Chondrocyte (in vitro differentiated cells): ENCODE measurements at places on chromosomes 7 and 10. TPM values are rescaled to one million over a fixed set of nuclear protein-coding genes. Genes with fewer than 3 reads are reported as not detected.

DNA sequence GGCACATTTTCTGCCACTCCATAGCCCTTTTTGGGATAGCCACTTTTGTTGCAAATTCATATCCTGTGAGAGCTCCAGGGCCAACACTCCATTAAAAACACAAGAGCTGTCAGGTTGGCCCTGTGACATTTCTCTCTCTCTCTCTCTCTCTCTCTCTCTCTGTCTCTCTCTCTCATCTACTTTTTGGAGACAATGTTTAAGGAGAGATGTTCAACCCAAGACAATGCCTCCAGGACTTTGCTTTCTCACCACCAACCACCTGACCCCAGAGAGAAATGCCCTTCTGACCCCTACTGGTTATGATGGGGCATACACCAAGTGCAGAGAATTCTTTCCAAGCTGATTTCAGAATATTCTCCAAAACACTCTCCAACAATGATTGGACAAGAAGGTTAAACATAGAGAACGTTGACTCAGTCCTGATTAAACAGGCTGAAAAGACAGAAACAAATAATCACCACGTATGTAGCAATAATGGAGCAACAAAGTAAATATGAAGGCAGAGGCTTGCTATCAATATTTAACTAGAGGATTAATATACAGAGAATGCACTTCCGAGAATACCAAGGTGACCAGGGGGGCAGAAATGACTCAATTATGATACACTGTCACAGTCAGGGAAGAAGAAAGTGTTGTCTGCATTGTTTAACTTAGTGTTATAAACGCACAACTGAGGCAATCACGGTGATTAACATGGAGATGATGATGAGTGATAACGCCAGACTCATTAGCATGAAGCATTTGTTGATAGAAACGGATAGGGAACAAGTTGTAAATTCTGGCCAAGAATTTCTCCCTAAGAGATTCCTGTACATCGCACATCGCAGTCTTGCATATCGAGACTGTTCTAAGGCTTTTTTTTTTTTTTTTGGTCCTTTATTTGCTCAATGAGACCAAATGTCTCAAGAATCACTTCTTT lies 178.5 kb downstream of the NRP1 start:
- H3K27me3 ChIP-seq = no peaks in the 10 kb centered on the region
- no peak for DNase-seq
- no peak overlapping the region for H3K4me3 ChIP-seq
- H3K4me1 ChIP-seq = peaks cover 29% of the 10 kb centered on the region

- DNase-seq = no peak
- no peak overlapping the region for H3K27ac ChIP-seq
- no peaks in the 10 kb centered on the region for H3K27me3 ChIP-seq
Measured at GRCh38 chr10:66782144-66782543, 143.7 kb upstream of the LRRTM3 start.

GRCh38 chr7:120186688-120187087 lies 86.3 kb upstream of the KCND2 start:
- no peak for DNase-seq
- no peak overlapping the region for H3K27ac ChIP-seq
- H3K4me1 ChIP-seq = peaks cover 21% of the 10 kb centered on the region
- H3K27me3 ChIP-seq = no peaks in the 10 kb centered on the region

DNA sequence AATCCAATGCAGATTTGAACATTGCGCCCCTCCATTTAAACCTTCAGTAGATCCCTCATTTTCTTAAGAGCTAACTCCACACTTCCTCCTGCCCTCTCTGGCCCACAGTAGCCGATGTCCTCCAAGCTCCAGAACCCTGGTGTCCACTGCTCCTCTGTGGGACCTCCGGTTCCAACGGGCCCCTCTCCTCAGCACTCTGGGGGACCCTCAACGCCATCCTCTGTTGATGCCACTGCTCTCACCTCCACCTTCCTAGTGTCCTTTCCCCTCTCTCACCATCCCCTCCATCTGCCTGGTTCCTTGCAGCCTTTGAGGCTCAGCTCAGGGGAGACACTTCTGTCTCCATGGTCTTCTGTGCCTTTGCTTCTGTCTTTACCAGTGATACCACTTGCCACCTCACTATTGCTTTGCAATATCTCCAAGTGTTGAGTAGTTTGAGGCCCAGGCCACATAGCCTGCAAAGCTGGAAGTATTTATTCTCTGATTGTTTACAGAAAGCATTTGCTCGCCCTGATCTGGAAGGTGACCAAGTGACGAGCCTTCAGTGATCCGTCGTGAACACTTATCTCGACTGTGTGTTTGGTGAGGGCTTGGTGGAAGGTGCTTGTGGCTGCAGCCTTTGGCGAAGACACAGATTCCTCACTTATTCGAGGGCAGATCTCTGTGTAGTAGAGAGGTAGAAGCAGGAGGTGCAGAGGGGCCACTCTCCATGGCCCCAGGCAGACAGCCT lies 104.8 kb upstream of the SHH start:
- peaks cover 3% of the 10 kb centered on the region for H3K36me3 ChIP-seq
- no peak for DNase-seq
- H3K27ac ChIP-seq = no peak overlapping the region
- H3K4me1 ChIP-seq = peaks cover 14% of the 10 kb centered on the region

DNA sequence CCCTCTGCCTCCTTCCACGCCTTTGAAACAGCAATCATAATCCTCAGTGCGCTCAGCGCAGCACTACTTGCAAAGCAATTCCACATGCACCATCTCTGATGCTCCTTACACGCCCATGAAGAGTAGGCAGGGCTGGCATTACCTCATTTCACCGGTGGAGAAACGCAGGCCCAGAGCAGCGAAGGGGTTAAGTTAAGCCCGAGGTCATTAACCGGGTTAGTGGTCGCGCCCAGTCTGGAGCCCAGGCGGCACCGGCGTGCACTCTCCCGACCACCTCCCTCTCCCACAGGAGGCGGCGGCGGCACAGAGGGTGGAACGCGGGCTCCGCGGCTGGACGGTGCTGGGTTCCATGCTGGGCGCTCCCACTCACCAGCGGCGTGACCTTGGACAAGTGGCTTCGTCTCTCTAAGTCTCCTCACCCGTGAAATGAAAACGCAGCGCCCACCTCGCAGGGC lies 515 bp downstream of the FASTK start:
- H3K4me1 ChIP-seq = peaks cover 46% of the 10 kb centered on the region
- no peak for DNase-seq
- H3K4me3 ChIP-seq = peak overlapping the region; percentile 87

- peak overlapping the region; percentile 86 for H3K27ac ChIP-seq
- H3K4me1 ChIP-seq = peaks cover 68% of the 10 kb centered on the region
- H3K4me3 ChIP-seq = peak overlapping the region; percentile 74
- H3K36me3 ChIP-seq = no peaks in the 10 kb centered on the region
- peaks cover 6% of the 10 kb centered on the region for H3K27me3 ChIP-seq
- no peak for DNase-seq
Measured at GRCh38 chr10:22321156-22321923, 441 bp downstream of the BMI1 start.

DNA sequence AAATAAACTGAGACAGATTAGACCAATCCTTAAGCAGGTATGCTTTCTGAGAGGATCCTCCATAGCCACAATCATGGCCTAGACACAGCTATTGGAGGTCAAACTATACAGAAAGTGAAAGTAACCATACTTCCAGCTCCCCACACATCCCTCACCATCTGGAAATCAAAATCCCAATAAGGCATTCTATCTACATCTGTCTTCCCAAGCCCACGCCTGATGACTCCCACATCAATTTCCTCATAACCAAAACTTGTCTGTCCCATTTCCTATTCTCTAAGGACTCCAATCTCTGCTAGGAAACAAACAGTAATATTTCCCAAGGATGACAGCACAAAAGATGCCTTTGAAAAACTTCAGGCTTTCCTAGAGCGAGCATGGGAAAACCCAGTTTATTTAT lies 247.3 kb upstream of the HPS1 start:
- H3K4me3 ChIP-seq = no peak overlapping the region
- no peaks in the 10 kb centered on the region for H3K36me3 ChIP-seq
- H3K27ac ChIP-seq = no peak overlapping the region

Gene SORBS1
- total RNA-seq = 5.0 to 7.0 TPM (median 5.6 TPM) in 3 replicates

DNA sequence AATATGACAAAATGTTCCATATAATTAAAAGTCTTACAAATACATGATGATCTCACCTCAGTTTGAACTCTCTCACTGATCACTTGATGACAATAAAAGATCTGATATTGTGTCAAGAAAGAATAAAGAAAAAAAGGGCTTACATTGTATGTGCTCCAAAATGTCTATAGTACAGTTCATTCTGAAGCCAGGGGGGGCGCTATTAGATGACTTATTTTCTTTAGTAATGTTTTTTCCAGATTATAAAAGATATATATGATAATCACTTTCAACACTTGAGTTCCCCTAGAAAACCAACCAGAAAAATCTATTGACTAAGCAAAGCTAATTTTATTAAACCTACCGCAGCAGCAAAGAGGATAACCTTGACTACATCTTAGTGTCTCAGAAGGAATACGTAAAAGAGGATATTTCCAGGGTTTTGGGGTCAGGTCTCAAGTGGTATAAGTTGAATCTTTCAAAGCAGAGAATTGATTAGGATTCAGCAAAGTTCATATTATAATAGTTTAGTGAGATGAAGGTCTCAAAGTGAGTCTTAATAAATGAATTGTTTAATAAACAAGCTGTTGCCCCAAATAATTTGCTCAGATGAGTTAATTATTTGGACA lies 55.8 kb downstream of the PTN start:
- no peaks in the 10 kb centered on the region for H3K27me3 ChIP-seq
- no peak for DNase-seq
- H3K4me3 ChIP-seq = no peak overlapping the region
- H3K27ac ChIP-seq = no peak overlapping the region

DNA sequence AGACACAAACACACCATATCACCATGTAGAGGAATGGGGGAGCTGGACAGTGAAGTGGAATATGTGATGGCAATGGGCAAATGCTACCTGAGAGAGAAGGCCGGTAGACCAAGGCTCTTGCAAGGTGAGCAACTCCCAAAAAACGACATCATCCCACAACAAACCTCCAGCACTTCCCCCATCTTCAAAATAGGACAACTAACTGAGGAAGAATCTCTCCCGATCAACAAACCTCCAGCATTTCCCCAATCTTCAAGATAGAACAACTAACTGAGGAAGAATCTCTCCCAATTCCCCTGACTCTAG lies 387.2 kb downstream of the PARD3 start:
- no peak overlapping the region for H3K4me3 ChIP-seq
- H3K4me1 ChIP-seq = peaks cover 34% of the 10 kb centered on the region
- H3K27me3 ChIP-seq = no peaks in the 10 kb centered on the region
- no peak for DNase-seq
- peaks cover 3% of the 10 kb centered on the region for H3K36me3 ChIP-seq

GRCh38 chr7:32941181-32941580 lies 16.1 kb upstream of the FKBP9 start:
- H3K36me3 ChIP-seq = peaks cover 5% of the 10 kb centered on the region
- no peaks in the 10 kb centered on the region for H3K27me3 ChIP-seq
- peak overlapping the region; percentile 84 for H3K27ac ChIP-seq

Gene MRLN
- total RNA-seq = not detected in 3 replicates

GRCh38 chr10:70656489-70656888 lies 15.8 kb upstream of the ADAMTS14 start:
- no peak overlapping the region for H3K4me3 ChIP-seq
- H3K36me3 ChIP-seq = peaks cover 1% of the 10 kb centered on the region
- peak overlapping the region; percentile 88 for H3K27ac ChIP-seq
- peaks cover 42% of the 10 kb centered on the region for H3K4me1 ChIP-seq
- DNase-seq = peak; percentile 68
- H3K27me3 ChIP-seq = no peaks in the 10 kb centered on the region

GRCh38 chr7:142568435-142569097 lies 180.7 kb upstream of the PRSS1 start:
- DNase-seq = no peak
- peaks cover 2% of the 10 kb centered on the region for H3K36me3 ChIP-seq
- H3K4me3 ChIP-seq = no peak overlapping the region
- no peaks in the 10 kb centered on the region for H3K27me3 ChIP-seq
- H3K4me1 ChIP-seq = peaks cover 24% of the 10 kb centered on the region

Gene GHRHR
- not detected in 3 replicates for total RNA-seq

GRCh38 chr7:92945840-92946239 lies 109.5 kb upstream of the CDK6 start:
- no peaks in the 10 kb centered on the region for H3K27me3 ChIP-seq
- H3K27ac ChIP-seq = no peak overlapping the region
- DNase-seq = no peak
- peaks cover 5% of the 10 kb centered on the region for H3K36me3 ChIP-seq

DNA sequence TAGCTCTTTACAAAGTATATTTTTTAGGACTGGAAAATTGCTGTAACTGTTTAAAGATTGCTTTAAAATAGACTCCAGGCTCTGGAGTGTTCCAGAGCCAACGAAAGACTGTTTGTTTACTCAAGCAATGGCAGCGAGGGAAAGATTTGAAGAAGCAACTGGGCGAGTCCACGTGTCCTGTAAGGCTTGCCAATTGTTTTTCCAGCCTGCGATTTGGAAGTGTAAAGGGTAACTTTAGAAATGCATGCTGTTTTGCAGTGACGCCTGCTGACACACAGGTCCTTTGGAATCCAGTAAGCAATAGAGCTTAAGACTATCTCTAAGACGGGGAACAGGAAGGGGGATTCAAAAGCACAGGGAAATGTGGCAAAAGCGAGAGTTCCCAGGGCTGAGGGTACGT lies 55.8 kb downstream of the TACC2 start:
- DNase-seq = no peak
- H3K27me3 ChIP-seq = peaks cover 3% of the 10 kb centered on the region
- peaks cover 14% of the 10 kb centered on the region for H3K4me1 ChIP-seq

Gene SKIDA1
- total RNA-seq = 1.9 to 3.7 TPM (median 2.0 TPM) in 3 replicates

DNA sequence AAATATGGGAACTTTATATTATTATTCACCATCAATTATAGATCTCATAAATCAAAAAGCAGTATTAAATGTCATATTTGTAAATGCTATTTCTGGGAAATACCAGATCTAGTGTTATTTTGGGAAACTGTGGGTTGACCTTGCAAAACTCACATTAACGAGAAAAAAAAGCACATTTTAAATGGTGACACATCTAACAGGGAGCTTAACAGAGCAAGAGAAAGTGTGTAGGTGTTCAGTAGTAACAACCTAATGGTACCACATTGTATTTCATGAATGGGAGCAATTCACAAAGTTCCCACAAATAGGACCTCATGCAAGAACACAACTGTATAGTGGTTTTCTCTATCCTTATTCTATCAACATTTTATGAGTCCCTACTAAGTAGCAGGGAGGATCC lies 26.2 kb upstream of the HDAC9 start:
- H3K27ac ChIP-seq = no peak overlapping the region
- no peaks in the 10 kb centered on the region for H3K36me3 ChIP-seq
- no peak for DNase-seq
- H3K4me1 ChIP-seq = peaks cover 8% of the 10 kb centered on the region

Gene CCDC126
- total RNA-seq = 11.3 to 16.1 TPM (median 11.4 TPM) in 3 replicates

Gene SFR1
- 3.7 to 5.5 TPM (median 4.6 TPM) in 3 replicates for total RNA-seq

- no peak overlapping the region for H3K4me3 ChIP-seq
- no peaks in the 10 kb centered on the region for H3K27me3 ChIP-seq
Measured at GRCh38 chr7:33044986-33045385, 17.6 kb downstream of the NT5C3A start.

Gene PLXDC2
- 84.3 to 203 TPM (median 88.5 TPM) in 3 replicates for total RNA-seq

- H3K4me3 ChIP-seq = peak overlapping the region; percentile 99
- H3K27me3 ChIP-seq = no peaks in the 10 kb centered on the region
- peak overlapping the region; percentile 97 for H3K27ac ChIP-seq
- no peak for DNase-seq
Measured at GRCh38 chr10:71966046-71967004, 2.1 kb downstream of the CHST3 start.
